ENCODE measurements at places on chromosomes 1 and 21. TPM values are rescaled to one million over a fixed set of nuclear protein-coding genes. Genes with fewer than 3 reads are reported as not detected.
A peak's percentile ranks its signal among the peaks of the same experiment; 100 is the strongest.

The UBE2U gene
- total RNA-seq = not detected

DNA sequence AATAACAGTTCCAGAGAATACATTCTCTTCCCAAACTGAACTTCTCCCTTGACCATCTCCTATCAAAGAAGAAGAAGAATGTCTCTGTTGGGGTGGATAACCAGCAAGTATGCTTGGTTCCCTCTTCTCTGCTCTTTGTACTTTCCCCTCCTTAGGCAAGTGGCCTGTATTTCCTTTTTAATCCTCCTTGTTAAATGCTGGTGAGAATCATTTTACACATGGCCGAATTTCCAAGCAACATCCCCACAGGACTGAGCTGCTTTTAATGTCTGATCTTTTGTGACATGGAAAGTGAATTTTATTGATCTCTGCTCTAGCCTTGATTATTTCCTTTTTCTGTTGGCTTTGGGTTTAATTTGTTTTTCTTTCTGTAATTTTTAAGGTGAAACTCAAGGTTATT is 336.7 kb downstream of the DUSP10 start:
- no peak for DNase-seq

- DNase-seq = no peak
Measured at GRCh38 chr1:174991473-174991872, 8.3 kb upstream of the CACYBP start.

The MYOM3 gene
- total RNA-seq = 30.5 TPM

DNA sequence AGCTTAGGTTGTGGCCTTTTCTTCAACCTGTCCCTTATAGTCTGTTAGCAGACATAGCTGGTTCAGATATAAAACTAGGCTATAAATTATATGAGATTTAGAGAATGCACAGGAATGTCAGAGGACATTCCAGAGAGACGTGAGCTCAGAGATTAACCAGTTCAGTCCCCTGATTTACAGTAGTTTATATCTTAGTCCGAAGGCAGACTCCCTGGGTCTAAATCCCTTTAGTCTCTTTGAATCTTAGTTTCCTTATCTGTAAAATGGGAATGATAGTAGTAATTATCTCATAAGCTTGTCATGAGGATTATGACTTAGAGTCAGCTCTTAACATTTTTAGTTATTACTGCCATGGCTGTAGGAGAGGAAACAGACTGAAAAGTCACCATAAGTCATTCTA is 45.5 kb upstream of the PLXNA2 start:
- no peak for DNase-seq

The HAO2 gene
- not detected for total RNA-seq

The MFAP2 gene
- total RNA-seq = not detected

The CTH gene
- total RNA-seq = 1.7 TPM

DNA sequence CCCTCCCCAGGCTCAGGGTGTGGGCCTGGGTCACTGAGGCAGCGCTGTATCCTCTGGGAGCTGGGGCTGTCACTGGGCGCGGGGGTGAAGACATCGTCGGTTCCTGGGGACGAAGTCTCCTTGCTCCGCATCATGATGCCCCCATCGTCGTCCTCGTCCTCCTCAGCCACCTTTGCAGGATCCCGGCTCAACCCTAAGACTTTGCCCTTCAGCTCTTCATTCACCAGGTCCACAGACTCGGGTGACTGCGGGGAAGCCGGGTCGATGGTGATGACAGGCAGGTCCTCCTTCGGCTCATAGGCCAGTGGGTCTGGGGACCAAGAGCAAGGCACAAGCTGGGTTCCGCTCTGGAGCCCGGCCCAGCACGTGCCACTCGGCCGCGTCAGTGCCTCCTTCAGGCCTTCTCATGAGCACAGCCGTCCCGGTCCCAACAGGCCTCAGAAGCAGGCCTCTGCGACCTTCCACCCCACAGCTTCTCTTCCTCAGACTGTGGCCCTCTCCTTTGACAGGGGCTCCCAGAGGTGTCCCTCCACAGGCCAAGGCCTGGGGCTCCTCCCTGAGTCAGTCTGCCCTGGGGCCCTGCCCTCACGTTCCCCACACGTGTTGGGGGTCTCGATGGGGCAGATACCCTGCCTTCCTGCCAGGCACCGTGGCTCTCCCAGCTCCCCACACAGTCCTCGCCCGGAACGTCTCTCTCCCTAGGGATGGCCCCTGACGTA is 54.4 kb downstream of the SLC9A1 start:
- DNase-seq = no peak

The MEX3A gene
- 2.0 TPM for total RNA-seq

DNA sequence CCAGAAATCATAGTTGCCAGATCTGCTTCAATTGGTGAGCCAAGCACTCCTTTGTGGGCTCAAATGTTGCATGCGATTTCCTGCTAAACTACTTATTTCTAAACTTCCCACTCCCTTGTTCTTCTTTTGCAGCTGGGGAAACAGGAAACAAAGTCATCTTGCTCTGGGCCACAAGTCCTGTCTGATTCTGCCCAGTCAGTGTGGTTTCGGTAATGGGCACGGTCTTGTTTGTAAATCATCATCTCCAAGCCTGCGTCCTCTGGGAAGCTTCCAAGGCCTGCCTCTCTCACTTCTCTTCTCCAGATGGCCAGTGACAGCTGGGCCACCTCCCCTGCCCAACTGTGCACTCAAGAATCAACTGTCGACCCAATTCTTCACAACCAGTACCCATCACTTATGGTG is 4.4 kb downstream of the S100A8 start:
- DNase-seq = no peak

The FAM110D gene
- total RNA-seq = not detected

DNA sequence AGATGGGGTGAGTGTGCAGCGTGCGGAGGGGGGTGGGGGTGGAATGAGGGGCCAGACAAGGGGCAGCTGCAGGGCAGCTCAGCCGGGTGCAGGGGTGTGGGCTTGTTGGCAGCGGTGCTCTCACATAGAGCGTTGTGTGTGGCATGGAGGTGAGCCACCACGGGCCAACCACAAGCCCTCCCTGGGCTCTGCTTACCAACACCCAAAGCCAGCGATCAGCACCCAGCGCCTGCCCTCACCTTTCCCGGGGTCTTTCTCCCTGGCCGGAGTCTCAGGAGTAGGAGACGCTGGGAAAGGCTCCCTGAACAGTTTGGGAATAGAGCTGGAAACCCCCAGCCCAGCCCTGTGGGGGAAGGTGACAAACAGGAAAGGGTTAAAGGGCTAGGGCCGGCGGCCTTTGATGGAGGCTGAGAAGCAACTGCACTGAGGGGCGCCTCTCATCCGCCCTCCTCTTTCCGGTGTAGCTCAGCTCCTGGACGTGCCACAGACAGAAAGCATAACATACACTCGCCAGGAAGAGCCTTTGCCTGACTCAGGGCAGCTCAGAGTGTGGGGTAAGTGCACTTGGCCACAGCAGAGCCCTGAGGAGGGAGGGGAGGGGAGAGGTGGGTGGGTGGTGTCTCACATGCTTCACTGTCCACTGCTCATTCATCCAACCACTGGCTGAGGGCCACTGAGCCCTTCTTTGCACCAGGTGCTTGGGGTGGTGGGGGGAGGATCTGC is 577 bp downstream of the IKBKE start:
- DNase-seq = peak; percentile 82

The PTPN7 gene
- total RNA-seq = not detected

DNA sequence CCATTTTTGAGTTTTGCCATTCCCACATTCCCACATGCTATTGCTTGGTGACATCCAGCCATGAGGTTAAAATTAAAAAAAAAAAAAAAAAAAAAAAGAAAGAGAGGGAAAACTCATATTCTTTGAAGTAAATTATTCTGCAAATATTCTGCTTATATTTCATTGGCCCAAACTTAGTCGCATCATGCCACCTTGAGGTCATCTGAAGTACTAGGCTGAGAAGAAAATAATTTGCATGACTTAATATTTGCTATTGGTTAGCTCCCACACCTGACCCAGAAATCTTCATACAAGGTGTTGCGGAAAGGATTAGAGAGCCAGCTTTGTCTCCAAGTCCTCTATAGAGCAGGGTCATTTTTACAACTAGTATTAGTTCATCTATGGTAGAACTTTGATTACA is 2206.0 kb downstream of the MRPL39 start:
- peak; percentile 7 for DNase-seq

DNA sequence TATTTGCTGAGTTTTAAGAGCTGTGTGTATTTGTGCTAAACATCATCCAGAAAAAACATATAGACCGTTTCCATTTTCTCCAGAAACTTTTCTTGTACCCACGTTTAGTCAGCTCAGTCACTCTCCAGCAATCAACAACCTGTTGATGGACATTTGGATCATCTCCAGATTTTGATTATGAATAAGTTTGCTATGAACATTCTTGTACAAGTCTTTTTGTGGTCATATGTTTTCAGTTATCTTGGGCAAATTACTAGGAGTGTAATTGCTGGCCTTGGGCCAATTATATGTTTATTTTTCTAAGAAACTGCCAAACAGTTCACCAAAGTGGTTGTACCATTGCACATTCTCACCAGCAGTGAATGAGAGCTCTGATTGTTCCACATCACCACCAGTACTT is 221.8 kb downstream of the CENPF start:
- DNase-seq = no peak

DNA sequence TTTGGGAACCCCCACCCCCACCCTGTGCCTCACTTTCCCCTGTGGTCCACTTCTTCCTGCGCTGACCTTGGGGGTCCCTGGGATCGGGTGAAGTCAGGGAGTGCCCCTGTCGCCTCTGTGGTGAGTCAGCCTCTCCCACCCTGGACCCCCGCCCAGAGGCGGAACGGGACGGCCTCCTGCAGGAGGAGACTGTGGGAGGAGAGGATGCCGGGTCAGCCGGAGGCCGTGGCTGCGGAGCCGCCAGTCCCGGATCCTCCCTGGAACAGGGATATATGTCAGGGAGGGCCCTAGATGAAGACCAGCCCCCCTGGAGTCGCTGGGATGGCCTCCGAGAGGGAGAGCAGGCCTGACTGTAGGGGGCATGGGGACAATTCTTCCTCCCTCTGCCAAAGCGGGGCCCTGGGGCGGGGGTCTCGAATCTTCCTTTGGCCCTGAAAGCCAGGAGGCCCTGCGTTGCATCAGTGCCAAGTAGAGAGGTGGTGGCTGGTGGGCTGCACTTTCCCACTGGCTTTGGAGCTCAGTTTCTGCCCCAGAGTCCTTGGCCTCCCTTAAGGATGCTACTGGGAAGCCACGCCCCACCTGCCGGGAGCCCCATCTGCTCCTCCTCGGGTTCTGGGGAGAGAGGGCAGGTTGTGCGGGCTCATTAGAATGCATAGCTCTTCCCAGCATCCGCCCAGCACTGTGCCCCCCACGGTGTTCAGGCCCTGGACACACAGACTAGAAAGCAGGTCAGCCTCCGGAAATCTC is 930 bp downstream of the ARHGEF10L start:
- peak; percentile 55 for DNase-seq

GRCh38 chr1:172776071-172776470 is 117.2 kb downstream of the FASLG start:
- DNase-seq = no peak

GRCh38 chr21:45555557-45556301 is 13.5 kb upstream of the SLC19A1 start:
- peak; percentile 90 for DNase-seq

The PTGFR gene
- not detected for total RNA-seq

GRCh38 chr21:19950347-19950746 is 1047.9 kb upstream of the NCAM2 start:
- DNase-seq = no peak

DNA sequence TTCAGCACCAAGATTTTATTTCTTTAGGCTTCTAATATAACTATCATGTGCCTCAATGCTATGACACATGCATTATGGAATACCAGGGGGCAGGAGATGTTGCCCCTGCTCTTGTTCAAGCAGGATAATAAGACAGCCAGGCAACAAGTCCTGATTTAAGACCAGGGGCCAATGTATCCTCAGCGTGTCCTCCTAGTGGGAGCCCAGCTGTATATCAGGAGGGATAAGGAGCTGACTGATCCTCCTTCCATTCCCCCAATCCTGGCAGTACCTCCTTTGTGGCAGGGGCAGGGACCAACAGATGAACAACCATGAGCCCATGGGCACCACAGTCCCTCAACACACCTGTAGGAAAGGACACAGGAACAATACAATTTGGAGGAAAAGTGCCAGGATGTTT is 29.3 kb downstream of the SORT1 start:
- no peak for DNase-seq

- DNase-seq = no peak
Measured at GRCh38 chr1:6984986-6985385, 199.7 kb downstream of the CAMTA1 start.

The TMOD4 gene
- total RNA-seq = not detected

The MLLT11 gene
- 28.8 TPM for total RNA-seq

DNA sequence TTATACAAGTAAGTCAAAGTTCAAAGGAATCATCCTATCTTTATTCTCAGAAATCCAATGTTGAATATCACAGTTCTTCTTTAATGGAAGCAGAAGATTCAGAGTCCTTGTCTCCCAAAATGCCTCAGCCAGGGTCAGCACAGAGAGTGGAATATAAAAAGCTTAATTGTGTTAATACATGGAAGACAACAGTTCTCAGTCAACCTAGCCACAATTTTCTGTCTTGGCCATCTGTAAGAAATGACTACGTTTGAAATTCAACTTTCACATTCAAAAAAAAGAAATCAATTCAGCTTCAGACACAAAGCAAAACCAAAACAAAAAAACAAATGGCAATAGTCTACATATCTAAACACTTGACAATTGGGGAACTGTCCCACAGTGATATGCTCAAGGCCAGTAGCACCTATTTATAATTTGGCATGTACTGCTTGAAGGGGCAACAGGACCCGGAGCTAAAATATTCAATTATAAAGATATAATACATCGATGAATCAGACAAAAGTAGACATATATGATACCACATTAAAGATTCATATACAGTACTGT is 27.3 kb upstream of the GLIS1 start:
- DNase-seq = no peak

DNA sequence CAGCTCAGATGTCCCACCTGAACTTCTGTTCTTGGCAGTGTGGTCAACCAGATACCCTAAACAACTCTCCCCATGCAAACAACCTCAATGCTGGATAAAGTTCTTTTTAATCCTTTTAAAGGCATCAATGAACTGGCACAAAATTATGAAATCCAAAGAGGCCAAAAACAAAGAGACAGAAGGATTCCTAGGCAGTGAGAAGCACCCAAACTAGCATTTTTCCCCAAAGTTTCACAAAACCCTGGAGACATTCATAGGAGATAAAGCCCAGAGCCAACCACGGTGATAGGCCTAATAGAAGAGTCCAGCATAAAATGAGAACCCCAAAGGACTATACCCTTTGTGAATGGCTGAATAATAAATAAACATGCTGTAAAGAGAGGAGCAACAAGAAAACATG is 50.7 kb downstream of the MATN1 start:
- no peak for DNase-seq

GRCh38 chr1:172545396-172546004 is 12.6 kb downstream of the SUCO start:
- DNase-seq = no peak

The TAL1 gene
- not detected for total RNA-seq

The PDZK1IP1 gene
- total RNA-seq = 371 TPM

- DNase-seq = no peak
Measured at GRCh38 chr1:174118751-174119150, 40.6 kb upstream of the RABGAP1L start.

The TBX15 gene
- not detected for total RNA-seq

GRCh38 chr21:25421321-25422028 is 185.8 kb downstream of the MRPL39 start:
- DNase-seq = peak; percentile 15

The APP gene
- 808 TPM for total RNA-seq

The TRIM17 gene
- not detected for total RNA-seq

The CLCA2 gene
- total RNA-seq = not detected

Measured in Caki2 (cell line).